ENCODE measurements at places on chromosomes 11 and 22. TPM values are rescaled to one million over a fixed set of nuclear protein-coding genes. Genes with fewer than 3 reads are reported as not detected.

The IL18BP gene
- 21.2 TPM for total RNA-seq

DNA sequence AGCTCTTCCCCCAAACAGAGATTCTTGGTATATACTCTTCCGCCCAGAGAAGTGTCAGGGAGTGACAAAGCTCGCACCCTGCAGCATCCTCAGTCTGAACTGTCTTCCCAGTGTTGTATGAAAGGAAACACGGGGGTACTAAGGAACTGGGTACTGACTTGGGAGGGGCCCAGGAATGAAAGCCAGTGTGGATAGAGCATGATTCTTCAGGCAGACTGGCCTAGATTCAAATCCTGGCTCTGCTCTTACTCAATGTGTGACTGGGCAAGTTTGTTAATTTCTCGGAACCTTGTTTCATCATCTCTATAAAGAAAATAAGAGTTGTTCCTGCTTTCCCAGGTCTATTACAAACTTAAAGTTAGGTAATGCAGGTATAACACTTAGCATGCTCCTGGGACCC lies 266.0 kb upstream of the NARS2 start:
- no peak for DNase-seq

- no peak for DNase-seq
These were observed 17.0 kb downstream of the HMGXB4 start for GRCh38 chr22:35274154-35274871.

The F2 gene
- total RNA-seq, result not detected

- no peak for DNase-seq
These were observed 130.1 kb upstream of the SYN3 start for GRCh38 chr22:33188326-33188725.

DNA sequence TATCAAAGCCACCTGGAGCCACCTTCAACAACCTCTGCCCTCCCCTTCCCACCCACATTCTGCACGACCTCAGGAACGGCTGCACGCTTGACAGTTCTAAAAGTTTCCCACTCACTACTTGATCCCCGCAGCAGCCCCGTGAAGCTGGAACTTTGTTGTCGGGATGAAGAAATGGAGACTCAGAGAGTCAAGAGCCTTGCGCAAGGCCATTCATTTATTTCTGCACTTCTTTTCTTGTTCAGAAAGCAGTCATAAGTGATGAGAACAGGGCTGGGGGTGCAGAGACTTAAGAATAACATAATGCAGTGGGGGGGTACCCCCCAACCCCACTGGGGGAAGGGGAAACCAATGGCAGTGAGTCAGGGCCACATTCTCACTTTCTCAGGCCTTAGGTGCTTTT lies 2.2 kb upstream of the ZFTA start:
- no peak for DNase-seq

- no peak for DNase-seq
These were observed 50.2 kb downstream of the DDI1 start for GRCh38 chr11:104086621-104087020.
